ENCODE measurements at places on chromosomes 3 and 15.
A peak's percentile ranks its signal among the peaks of the same experiment; 100 is the strongest.

- no peak for DNase-seq
Measured at GRCh38 chr3:54045061-54045815, 77.1 kb upstream of the CACNA2D3 start.

- no peak for DNase-seq
Measured at GRCh38 chr3:187679638-187680396, 9.6 kb upstream of the SST start.

- DNase-seq = no peak
Measured at GRCh38 chr3:116815321-116815720, 105.7 kb downstream of the TUSC7 start.

GRCh38 chr15:87756072-87756471 lies 500.5 kb downstream of the NTRK3 start:
- DNase-seq = no peak

- DNase-seq = no peak
Measured at GRCh38 chr15:70781236-70781635, 17.9 kb upstream of the UACA start.

DNA sequence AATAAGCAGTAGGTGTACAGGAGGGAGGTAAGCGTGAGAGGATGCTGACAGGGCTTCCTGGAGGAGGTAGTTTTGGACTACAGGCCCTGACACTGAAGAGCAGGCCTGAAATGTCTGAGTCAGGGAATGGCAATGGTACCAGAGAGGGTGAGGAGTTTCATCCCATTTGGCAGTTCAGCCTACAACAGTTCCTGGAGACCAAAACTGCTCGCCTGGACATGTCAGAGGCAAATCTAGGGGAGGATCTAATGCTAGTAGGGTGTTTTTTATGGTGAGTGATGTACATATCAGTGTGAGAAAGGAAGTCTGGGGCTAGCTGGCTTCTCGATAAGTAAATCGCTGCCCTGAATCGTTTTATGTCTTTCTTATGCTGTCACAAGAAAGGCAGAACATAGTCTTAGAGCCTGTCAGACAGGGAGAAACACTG lies 13.8 kb upstream of the TNFSF10 start:
- DNase-seq = no peak

GRCh38 chr3:131072845-131073244 lies 46.2 kb downstream of the NEK11 start:
- no peak for DNase-seq

DNA sequence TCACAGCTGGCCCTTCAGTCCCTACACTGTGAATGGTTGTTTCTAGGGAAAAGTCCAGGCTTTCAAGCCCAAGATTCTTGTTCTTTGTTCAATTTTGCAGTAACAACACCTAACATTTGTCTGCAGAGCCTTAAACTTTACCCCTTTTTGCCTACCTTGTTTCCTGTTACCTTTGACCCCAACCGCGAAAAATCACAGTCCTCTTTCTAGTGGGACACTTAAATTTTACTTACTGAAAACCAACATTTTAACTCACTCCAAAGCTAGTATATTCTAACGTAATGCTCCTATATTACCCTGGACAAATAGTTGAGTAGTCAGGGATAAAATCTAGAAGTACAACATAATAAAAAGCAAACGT lies 649 bp upstream of the PIK3CB start:
- no peak for DNase-seq

GRCh38 chr3:39445927-39446326 lies 21.6 kb upstream of the MOBP start:
- DNase-seq = no peak

- no peak for DNase-seq
Measured at GRCh38 chr15:57767481-57767880, 61.0 kb downstream of the POLR2M start.

DNA sequence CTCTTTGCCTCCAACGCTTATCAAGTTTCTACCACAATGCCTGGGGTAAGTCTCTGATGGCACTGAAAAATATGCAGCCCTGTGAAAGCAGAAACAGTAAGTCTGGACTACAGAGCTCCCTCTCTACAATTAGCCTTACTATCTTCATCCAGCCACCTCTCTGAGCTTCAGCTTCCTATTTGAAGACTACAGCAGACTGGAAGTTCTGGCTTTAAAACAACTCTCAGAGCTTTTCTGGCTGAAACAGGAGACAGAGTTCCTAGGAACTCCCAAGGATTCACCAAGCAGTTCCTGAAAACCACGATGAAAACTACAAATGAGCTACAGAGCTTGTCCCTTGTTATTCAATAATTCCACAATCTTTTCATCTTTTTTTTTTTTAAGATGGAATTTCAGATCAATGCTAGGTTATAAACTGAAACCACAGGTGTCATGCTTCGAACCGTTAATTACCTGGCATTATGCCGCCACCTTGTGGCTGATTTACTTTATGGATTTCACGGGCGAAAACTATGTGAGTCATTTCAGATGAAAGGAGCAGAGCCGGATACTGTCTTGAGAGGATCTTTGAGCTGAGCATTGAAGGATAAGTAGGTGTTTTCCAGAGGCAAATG lies 3.9 kb downstream of the CRYGS start:
- DNase-seq = peak; percentile 15

- no peak for DNase-seq
Measured at GRCh38 chr15:66747223-66747622, 45.2 kb downstream of the SMAD6 start.

DNA sequence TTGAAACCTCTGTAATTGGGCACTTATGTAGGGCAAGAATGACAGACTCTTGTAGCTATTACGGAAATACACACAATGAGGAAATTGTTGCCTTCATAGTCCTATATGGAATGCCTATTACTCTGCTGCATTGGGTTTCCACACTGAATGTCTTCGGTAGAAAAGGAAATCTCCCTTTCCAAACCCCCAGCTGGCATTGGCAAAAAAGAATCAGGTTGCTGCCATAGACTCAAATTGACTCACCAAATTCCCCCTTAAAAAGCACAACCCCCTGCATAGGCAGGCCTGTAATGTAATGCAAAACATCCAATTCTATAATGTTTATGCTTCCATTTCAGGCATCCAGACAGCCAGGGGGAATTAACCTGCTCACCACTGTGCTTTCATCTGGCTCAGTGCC lies 44.8 kb upstream of the NTRK3 start:
- no peak for DNase-seq

DNA sequence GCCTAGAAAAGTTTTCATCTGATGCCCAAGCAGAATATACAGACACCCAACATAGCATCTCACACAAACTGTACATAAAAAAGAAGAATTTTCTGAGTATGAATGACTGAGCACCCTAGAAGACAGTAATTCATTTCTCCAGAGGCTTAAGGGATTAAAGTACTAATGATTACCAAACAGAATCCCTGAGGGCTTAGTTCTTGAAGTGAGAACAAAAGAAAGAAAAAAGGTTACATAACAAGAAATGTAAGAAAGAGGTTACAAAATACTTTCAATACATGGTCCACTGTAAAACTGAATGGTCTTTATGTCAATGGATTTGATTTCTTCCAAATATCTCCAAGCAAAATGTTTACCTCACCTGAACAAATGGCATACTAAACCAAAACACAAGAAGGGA lies 9.1 kb upstream of the NEK10 start:
- DNase-seq = no peak

- no peak for DNase-seq
Measured at GRCh38 chr3:31014317-31015040, 120.0 kb upstream of the GADL1 start.

GRCh38 chr15:39403640-39404117 lies 177.2 kb upstream of the THBS1 start:
- DNase-seq = no peak

- no peak for DNase-seq
Measured at GRCh38 chr3:39021465-39022285, 30.1 kb downstream of the SCN11A start.

DNA sequence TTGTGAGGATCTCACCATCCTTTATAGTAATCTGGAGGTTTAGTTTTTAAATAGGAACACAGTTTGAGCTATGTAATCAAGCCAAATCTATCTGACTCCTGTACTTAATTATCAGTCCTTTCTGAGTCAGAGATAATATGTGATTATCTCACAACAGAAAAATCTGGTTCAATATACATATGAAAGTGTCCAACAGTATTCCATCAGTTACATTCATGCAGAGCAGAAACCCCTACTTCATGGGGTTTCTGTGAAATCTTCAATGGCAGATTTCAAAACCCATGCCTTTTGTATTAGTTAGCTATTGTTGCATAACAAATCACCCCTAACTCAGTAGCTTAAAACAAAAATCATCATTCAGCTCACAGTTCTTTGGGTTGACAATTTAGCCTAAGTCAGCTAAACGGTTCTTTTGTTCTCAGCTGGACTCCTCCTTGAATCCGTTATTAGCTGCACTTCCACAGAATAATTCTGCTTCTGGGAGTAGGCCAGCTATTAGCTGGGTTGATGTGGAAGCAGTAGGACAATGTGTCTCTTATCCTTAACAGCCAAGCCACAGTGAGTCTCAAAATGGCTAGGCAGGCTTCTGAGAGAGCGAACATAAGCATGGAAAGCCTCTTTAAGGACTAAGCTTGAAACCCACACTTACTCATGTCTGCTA lies 42.9 kb upstream of the ARPP21 start:
- no peak for DNase-seq

DNA sequence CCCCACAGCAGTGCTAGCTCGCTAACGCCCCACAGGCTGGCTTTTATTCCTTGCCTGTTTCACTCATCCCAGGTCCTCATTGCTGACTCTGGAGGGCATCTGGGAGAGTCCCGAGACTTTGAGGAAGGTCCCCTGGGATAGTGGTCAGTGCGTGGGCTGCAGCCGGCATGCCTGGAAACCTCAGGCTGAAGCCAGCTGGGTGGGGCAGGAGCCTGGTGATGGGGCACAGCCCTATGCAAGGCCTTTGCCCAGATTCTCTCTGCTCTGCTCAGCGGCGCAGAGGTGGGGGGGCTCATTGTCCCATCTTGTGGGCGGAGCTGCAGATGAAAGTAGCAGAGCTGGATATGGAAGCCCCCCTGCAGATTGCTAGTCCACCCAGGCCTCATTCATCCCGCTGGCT lies 55.7 kb upstream of the SMAD6 start:
- DNase-seq = no peak

GRCh38 chr15:76187163-76187562 lies 124.1 kb downstream of the ETFA start:
- no peak for DNase-seq

DNA sequence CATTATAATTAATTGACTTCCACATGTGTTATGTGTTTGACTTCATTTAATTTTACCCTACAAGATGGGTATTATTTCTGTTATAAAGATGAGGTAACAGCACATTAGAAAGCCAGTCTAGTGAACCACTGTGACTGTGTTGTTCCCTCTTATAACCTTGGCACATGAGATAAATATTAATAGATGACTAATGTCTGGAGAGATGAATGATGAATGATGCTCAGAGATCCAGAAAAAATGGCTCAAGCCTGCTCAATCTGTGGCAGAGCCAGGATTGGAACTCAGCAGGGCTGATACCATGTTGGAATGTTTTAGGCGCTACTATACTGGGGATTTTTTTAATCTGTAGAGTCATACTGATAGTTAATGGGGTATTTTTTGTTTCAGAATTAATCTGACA lies 118.8 kb upstream of the PTX3 start:
- no peak for DNase-seq

DNA sequence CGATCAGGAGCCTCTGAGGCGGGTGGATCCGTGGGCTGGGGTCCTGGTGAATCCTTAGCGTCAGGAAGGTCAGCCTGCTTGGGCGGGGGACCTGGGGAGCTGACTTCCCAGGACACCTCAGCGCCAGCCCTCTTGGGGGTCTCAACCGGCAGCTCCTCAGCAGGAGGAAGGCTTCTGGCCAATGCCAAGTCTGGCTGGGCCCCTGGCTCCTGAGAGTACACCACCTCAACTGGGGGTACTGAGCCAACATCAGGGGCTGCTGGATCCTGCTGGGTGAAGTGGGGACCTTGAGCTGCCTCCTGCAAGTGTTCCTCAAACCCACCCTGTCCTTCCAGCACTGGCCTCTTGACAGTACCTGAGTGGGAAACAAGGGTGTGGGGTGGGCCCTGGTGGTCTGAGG lies 3.1 kb downstream of the PRRT3 start:
- no peak for DNase-seq

GRCh38 chr3:8455526-8456411 lies 45.9 kb upstream of the LMCD1 start:
- DNase-seq = no peak

- DNase-seq = no peak
Measured at GRCh38 chr15:58467121-58467721, 35.4 kb downstream of the LIPC start.

- DNase-seq = peak; percentile 1
Measured at GRCh38 chr3:115469649-115470048, 153.7 kb upstream of the GAP43 start.

DNA sequence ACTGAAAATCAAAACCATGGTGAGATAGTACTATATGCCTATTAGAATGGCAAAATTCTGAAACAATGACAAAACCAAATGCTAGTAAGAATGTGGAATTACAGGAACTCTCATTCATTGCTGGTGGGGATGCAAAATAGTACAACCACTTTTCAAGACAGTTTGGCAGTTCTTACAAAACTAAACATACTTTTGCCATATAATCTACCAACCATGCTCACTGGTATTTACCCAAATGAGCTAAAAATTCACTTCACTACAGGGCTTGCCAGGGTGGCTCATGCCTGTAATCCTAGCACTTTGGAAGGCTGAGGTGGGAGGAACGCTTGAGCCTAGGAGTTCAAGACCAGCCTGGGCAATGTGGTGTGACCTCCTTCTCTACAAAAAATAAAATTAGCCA lies 40.0 kb downstream of the MYO9A start:
- no peak for DNase-seq

DNA sequence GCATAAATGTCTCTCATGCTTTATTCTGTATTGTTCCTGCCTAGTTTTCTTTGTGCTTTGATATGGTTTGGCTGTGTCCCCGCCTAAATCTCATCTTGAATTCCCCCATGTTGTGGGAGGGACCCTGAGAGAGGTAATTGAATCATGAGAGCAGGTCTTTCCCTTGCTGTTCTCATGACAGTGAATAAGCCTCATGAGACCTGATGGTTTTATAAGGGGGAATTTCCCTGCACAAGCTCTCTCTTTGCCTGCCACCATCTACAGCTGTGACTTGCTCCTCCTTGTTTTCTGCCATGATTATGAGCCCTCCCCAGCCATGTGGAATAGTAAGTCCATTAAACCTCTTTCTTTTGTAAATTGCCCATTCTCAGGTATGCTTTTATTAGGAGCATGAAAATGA lies 1596.6 kb downstream of the SI start:
- no peak for DNase-seq

DNA sequence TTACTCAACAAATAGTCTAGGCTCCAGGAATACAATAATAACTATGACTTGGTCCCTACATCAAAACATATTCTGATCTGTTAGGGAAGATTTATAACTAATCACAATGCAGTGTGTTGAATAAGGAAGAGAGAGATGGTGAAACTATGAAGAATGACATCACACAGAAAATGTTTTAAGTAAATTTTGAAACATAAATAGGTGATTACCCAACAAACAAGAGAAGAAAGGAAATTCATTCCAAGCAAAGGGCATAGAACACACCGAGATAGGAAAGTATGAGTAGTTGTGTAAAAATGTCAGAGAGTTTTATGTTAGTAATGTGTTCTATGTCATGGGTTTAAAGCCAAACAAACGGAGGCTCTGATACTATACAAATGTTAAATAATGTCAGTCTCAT lies 13.4 kb downstream of the SEC62 start:
- DNase-seq = no peak

GRCh38 chr3:83063446-83063845 lies 1302.0 kb upstream of the GBE1 start:
- no peak for DNase-seq

- no peak for DNase-seq
Measured at GRCh38 chr3:129001101-129001805, at the start of gene EFCC1. Gene EFCC1, plus strand, starts transcription at chr3:129001304. Its CDS starts 325 bp downstream, at chr3:129001629.

GRCh38 chr3:46479696-46480095 lies 15.0 kb upstream of the LTF start:
- DNase-seq = no peak

- DNase-seq = no peak
Measured at GRCh38 chr15:48806151-48806550, 4.7 kb downstream of the CEP152 start.

Measured in BJ (cell line).